Effector memory CD8-positive, alpha-beta T cell (primary cell): ENCODE measurements at places on chromosomes 3 and 15.

DNA sequence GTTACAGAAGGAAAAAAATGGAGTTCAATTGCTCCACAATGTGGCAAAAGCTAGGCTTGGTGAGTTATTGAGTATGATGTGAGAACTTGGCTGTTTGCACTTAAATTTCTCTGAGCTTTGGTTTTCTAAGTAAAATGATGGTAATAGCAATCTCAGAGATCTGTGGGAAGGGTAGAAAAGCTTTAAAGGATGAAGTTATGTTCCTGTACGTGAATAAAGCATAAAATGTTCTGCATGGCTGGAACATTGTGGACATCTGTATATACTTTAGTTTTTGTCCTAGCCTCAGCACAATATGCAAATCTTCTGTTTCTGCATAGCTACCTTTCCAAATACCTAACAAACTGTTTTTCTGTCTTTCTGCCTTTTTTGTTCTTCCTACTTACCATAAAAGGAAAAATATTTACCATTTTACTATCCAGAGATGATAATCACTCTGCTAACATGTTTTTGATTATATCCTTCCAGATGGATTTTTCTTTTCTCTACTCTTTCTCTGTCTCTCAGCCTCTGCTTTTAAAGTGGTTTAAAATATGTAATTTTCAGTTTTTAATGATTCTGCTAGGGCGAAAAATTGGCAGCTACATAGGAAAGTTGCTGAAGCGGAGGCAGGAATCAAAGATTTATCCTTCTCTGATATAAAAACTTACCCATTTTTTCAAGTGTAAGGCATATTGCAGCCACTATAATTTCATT, 188.1 kb downstream of the FNDC3B start:
- no peak for DNase-seq

DNA sequence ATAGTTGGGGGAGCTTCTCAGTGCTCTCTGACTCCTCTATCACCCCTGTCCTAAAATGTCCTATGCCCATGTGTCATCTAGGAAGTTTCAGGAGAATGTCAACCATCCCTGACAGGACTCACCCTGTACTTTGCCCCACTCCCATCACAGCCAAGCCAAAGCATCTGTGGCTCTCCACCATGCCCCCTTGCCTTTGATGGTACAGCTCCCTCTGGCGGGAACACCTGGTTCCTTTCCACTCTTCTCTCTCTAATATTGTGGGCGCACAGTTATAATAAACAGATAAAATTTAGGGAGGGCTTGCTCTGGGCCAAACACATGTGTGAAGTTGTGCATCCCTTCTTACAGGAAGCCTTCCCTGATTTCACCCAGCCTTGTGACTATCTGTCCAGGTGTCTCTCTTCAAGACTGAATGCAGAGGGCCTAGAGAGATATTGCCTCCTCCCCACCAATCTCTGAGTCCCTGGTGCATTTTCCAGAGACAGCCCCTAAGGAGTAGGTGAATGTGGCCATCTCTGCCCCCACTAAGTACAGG, 62.8 kb downstream of the ISG20 start:
- peak; percentile 24 for DNase-seq

- no peak for DNase-seq
Observed at GRCh38 chr3:103495186-103495585, 1060.4 kb downstream of the ZPLD1 start.

DNA sequence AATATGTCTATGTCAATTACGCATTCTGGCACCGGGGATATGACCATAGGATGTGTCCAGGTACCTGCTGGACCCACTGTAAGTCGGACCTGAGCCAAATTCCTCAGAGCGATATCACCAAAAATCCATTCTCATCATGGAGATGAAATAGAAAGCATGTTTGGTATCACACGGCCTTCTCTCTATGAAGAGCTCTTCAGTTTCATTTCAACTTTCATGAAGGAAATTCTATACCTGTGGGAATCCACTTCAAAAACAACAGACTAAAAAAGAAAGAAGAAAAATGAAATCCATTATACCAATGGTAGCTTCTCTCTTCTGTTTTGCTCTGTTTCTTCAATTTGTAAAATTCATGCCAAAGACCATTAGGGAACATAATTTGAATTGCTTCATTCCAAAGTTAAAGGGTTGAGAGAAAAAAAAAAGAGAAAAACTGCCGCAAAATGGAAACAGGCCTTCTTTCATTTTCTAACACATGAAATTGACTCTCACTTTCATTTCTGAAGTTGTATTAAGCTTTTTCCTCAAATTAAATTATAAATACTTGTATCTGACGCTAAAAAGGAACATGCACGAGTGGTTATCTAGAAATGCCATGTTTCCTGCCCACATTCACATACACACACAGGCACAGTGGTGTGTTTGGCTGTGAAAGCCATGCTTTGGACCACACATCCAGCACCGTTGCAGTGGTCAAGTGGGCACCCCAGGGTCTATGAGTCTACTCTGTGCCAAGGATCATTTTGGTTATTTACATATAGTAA, 46.9 kb upstream of the DIPK2A start:
- no peak for DNase-seq

GRCh38 chr15:62051166-62051565, 9.1 kb downstream of the VPS13C start:
- DNase-seq = no peak
